ENCODE measurements at places on chromosomes 1 and 21.

DNA sequence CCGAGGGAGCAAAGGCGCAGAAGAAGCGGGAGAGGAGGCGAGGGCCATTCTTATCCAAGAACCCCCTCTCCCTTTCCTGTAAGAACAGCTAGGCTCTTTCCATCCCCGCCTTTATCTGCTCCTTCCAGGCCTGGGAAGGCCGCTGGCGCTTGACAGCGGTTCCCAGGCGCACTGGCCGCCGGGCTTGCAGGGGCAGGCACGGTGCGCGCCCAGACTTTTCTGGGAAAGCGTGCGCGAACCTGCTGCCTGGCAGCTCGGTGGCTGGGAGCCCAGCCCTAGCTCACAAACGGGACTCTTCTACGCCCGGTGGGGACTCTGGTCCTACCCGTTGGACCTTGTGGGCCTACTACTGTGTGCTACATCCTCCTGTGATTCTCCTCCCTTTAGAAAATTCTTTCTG lies 8.8 kb upstream of the IFNLR1 start:
- DNase-seq: no peak

- DNase-seq: no peak
Observed at GRCh38 chr1:30313176-30313575, 410.2 kb downstream of the MATN1 start.

DNA sequence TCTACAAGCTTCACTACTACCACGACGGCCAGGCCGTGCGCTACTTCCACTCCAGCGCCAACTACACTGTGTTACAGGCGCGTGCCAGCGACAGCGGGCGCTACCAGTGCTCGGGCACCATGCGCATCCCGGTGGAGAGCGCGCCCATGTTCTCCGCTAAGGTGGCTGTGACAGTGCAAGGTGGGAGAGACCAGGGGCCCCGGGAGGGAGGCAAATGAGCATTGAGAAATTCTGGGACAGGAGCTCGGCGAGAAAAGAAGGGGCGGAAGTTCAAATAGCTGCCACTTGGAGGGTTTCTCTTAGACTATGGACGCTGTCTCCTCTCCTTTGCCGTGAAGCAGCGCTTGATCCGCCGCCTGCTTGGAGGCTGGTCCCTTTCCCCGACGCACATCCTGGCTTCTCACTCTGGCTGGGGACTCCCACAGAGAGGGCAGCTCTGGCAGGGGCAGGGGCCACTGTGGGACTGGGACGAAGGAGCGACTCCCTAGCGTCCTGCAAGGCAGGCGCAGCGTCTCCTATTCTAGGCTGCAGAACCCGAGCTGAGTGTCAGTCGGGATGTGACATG lies 4.6 kb downstream of the FCRLB start:
- DNase-seq: peak; percentile 65

DNA sequence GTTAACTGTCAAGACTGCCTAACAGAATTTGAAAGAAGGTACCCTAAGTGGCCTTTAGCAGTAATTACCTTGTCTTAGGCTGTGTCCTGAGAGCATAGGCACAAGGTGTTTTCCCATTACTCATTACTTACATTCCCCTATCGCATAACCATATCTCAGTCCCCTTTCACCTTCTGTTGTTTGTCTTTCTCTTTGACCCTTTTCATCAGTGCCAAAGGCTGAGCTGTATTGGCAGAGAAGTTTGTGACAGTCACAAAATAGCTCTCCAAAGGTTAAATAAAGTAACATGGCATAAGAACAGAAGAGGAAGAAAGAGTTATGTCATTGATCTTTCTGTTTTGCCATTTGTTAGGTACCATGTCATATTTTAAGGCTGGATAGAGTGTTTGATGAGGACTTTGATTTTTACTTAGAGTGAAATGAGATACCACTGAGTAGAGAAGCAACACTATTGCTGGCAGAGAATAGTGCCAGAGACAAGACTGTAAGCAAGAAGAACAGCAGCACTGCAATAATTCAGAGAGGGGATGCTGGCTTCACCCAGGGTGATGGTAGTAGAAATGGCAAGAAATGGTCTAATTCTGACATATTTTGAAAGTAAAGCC lies 497.8 kb downstream of the TTLL7 start:
- DNase-seq: no peak

DNA sequence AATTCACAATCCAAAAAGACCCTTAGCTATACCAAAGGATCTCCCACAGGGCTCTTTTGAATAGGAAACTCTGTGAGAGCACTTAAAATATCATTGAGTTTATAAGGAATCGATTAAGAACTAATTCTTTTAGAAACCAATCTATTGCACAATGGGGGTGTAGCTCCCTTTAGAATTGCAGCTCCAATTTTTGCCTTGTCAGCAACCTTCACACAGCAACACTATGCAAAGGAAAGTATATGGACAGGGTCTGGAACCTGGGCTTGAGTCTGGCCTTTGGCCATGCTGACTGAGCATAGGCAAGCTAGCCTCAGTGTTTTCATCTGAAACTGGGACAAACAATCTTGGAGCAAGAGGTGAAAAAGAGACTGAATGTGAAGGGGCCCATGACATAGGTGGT lies 17.2 kb upstream of the FAM78B start:
- DNase-seq: no peak

All from right renal pelvis (tissue), 4 donors.